Activated CD8-positive, alpha-beta memory T cell treated with anti-CD3 and anti-CD28 coated beads for 48 hours (primary cell): ENCODE measurements at places on chromosomes 4 and X.

- no peak for DNase-seq
These were observed 47.1 kb upstream of the CLCN4 start for GRCh38 chrX:10109695-10110094.

GRCh38 chrX:132034648-132035047, 11.5 kb downstream of the STK26 start:
- DNase-seq: no peak

GRCh38 chrX:44667771-44668170, 125.1 kb upstream of the FUNDC1 start:
- DNase-seq: no peak

DNA sequence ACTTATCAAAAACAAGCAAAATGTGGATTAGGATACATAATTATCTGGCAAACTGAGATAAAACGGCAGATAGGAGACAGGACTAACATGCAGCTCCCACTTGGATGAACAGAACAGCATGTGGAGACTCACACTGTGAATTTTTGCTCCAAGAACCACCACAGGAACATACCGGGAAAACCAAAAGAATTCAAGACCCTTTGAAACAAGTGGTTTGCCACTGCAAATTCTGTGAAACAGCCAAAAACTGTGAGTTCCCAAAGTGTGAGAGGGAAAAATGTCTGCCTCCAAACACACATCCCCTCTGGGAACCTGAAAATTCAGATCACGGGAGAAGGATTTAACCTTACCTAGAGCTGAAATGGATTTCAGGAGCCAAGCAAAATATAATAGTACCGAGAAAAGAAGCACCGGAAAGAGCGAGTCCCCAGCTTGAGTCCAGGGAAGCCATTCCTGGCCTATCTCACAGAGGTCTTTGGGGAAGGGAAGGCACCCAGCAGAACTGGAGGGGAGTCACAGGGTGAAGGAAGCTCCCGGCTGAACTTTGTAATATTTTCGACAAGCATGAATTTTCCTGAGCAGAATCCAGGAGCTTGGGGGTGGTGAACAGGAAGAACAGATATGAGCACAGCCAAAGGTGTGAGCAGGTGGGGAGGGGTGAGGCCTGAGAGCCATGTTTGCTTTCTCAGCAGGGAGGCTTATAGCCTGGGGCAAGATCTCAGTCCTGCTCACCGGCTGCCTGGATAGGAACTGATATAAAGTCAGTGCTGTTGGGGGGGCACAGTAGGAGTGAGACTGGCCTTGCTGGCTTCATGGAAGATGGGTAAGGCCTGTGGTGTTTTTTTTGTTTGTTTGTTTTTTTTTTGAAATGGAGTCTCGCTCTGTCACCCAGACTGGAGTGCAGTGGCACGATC, 23.9 kb downstream of the MANBA start:
- DNase-seq: no peak

DNA sequence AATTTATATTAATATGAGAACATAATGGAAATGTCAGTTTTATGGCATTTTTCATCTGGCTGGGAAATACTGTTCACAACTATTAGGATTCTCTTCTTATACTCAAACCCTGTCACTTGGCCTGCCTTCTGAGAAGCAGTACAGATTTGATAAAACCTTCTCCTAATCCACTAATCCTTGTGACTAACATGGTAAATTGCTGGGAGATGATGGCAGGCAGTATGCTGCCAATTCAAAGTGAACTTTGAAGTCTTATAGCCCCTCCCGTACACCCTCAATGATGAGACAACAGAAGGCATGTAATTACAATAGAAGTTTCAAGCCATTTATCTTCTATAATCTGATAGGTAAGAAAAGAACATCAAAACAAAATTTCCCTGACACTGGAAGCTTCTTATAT, 36.9 kb downstream of the PAQR3 start:
- DNase-seq: no peak

DNA sequence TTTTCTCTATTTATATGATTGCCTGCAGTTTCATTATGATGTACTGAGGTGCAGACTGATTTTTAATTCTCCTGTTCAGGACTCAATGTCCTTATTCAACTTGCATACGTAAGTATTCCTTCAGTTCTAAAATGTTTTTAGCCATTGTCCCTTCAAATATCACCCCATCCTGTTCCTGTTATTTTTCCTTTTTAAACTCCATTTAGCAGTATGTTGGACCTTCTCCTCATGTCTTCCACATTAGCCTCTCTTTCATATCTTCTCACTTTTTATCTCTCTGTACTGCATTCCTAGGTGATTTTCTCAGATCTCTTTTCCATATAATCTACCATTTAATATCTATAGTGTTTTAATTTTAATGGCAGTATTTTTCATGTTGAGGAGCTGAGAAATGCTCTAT, 317.7 kb downstream of the NR3C2 start:
- no peak for DNase-seq

DNA sequence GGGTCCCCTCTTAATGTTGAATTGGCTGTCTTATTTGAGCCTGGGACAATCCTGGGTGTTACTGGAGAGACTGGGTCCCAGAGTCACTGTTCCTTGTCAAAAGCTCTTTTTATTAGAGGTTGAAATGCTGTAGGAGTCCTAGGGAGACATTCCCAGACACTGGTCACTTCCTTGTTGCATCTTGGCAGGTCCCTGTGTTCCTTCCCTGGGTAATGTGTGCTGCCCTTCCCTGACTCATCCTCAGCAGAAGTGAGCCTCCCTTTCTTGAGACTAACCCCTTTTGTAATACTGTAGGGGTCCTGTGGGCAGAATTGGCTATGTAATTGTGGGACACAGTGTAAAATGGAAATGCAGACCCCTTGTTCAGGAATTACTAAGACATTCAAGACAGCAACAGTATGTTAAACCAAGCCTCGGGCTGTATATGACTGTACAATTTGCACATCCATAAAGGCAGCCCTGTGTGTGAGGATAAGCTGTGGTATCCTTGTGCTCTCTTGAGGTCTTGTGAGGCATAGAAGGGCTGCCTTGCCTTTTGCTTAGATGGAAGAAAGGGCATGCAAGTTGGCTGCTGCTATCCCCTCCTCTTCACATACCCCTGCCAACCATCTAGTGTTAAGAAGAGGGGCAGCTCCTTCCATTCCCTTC, 53.5 kb downstream of the DCLK2 start:
- DNase-seq: no peak

- DNase-seq: no peak
These were observed 265.7 kb upstream of the BOD1L1 start for GRCh38 chr4:13893211-13893610.

DNA sequence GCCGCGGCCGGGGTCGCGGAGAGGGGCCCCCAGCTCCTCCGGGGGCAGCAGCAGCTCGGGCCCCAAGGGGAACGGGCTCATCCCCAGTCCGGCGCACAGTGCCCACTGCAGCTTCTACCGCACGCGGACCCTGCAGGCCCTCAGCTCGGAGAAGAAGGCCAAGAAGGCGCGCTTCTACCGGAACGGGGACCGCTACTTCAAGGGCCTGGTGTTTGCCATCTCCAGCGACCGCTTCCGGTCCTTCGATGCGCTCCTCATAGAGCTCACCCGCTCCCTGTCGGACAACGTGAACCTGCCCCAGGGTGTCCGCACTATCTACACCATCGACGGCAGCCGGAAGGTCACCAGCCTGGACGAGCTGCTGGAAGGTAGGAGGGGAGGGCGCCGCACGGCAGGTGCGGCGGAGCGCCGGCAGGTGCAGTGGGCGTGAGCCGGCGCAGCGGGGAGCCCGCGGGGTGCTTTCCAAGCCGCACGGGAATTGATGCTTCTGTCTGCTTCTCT, 886 bp downstream of the DCLK2 start:
- DNase-seq: no peak

DNA sequence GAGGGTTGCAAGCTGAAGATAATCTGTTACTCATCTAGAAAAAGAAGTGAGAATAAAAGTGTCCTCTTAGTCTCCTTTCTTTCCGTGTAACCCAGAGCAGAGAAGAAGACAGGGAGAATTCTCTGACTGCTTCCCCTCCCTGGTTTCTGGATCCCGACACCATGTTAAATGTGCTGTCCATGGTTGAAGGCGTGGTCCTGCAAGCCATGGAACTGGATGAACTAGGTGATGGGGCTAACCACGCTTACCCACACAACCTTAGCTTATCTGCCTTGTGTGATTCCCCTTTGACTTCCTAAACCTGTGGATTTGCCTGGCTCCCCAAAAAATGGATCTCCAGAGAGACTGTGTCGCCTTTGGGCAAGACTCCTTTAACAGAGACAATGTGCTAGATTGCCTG, 907.6 kb downstream of the FSTL5 start:
- DNase-seq: no peak

- no peak for DNase-seq
These were observed 9.6 kb upstream of the OTUD4 start for GRCh38 chr4:145189981-145190380.

DNA sequence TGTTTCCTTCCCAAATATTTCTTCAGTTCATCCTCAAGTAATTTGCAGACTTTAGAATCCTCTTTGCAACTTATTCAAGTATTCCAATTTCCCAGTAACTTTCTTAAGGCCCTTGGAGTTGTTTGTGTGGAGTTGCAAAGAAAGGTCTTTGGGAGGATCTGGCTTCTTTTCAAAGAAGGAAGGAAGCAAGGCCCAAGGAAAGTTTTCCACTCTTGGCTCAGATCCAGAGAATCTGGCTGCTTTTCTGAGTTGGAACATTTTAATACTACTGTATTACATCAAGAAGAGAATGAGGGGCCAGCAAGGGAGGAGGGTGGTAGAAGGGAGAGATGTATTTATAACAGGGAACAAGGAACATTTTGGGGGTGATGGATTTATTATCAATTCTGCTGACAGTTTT, 10.5 kb downstream of the CDX4 start:
- no peak for DNase-seq

DNA sequence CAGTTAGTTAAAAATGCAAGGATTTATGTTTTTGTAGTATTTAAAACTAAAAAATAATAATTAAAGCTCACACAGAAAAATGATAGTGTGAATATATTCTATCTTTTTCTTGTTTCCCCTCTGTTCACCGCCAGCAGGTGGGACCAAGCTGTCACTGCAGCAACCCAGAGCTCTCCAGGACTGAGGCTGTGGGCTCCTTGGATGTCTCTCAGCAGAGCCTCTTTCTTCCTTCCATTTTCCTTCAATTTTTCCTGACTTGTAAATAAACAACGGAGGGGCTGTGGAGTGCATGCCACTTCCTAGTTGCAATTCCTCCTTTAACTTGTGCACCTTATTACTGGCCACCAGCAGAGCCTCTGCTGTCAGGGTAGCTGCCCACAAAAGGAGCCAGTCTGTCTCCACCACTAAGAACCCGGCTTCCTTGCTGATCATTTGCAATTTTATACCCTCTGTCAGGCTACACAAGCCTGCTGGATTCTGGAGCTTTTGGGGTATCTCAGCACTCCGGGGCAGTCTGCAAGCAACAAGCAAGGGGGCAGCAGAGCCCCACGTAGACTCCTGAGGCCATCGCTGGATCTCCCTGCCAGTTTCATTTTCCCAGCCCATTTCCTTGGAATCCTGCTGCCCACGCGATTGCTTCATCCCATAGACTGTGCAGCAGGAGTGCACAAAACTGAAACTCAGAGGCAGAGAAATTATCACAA, 1467.4 kb downstream of the C4orf33 start:
- no peak for DNase-seq

DNA sequence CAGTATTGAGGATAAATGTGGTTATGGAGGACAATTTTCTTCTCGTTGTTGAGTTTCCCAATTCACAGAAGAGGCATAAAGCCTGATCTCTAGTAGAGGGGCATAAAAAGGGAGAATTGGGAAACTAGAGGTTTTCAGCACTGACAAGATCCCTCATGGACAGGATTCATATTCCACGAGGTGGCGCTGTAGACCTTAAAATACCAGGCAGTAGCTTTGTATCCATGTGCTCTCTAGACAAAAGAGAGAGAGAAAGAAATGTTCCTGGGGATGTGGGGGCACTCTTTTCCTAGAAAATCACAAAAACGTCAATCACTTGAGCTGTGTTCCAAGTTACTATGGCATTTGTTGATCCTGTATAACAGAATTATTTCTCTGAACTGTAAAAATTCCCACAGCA, 128.3 kb downstream of the MAGEE1 start:
- DNase-seq: no peak

- no peak for DNase-seq
These were observed 66.4 kb downstream of the ARAP2 start for GRCh38 chr4:36177946-36178345.

GRCh38 chr4:113057891-113058290, 8.4 kb downstream of the ANK2 start:
- DNase-seq: no peak

DNA sequence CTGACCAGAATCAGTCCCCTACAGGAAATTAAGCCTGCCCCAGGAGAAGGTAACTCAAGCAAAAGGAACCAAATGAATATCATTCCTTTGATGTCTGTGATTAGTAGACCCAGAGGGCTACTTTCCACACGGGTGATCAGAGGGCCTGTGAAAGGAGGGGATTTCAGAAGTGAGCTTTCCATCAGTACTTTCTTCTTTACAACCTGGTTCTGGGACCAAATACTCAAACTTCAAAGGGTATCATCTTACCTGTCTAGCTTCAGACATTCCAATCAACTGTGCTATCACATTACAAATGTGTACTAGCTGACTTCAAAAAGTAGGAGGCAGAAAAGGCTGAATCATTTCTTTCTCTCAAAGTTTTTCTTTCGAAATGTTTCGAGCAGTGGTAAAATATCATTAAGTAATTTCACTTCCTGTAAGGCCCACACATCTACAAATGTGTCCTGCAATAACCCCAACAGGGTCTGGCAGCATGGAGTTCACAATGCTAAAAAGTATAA, 23.9 kb downstream of the ACSL4 start:
- no peak for DNase-seq
